ENCODE measurements at places on chromosomes 12 and 14. TPM values are rescaled to one million over a fixed set of nuclear protein-coding genes. Genes with fewer than 3 reads are reported as not detected.

Gene SMAGP
- 1.6 TPM for total RNA-seq

Gene C12orf54
- total RNA-seq = not detected

Gene PLA2G1B
- total RNA-seq = not detected

Gene VSX2
- total RNA-seq = not detected

Gene NUBPL
- 23.5 TPM for total RNA-seq

Gene SLC6A13
- 5.6 TPM for total RNA-seq

Gene GYS2
- total RNA-seq = not detected

Gene GPR162
- 57.0 TPM for total RNA-seq

Gene TBX5
- not detected for total RNA-seq

Gene APOF
- total RNA-seq = not detected

Measured in parietal lobe (tissue), 2 donors.